Heart left ventricle (tissue), 16 donors: ENCODE measurements at places on chromosomes 6 and 20. TPM values are rescaled to one million over a fixed set of nuclear protein-coding genes. Genes with fewer than 3 reads are reported as not detected.
A peak's percentile ranks its signal among the peaks of the same experiment; 100 is the strongest.

RSPO3 gene
- total RNA-seq: 0.31 TPM

TRIM40 gene
- not detected for total RNA-seq

TTPAL gene
- total RNA-seq: 3.4 TPM

DNA sequence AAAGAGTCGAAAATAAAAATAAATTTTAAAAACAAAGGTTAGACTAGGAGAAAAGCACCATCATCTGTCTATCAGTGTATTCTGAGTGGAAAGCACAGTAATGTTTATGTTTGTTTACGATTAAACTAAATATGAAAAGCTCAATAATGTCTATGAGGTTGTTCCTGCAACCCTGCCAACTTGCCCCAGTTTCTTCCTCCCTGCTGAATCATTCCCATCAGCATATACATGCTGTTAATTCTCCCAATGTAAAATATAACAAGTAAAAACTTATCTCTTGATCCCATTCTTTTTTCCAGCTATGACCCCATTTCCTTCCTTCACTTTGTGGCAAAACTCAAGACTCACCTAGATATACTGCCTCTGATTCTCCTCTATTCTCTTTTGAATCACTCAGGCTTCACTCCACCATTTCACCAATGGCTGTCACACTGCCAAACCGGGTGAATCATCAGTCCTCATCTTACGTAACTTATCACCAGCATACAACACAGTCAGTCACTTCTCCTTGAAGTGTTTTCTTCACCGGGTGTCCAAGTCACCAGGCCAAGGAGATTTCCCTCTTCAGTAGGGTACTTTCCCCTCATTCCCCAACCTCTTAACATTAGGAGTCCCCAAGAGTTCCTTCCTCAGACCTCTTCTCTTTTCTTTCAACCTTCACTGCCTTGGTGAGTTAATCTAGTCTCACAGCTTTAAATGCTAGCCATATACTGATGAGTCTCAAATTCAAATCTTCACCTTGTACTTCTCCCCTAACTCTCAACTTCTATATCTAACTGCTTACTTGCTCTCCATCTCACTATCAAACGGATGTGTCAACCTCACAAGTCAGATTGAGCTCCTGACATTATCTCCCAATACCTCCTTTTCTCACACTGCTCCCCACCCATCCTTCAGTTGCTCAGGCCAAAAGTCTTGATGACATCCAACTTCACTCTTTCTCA, 6.2 kb downstream of the TMEM242 start:
- DNase-seq: peak; percentile 65
- peak overlapping the region; percentile 78 for H3K27ac ChIP-seq
- no peaks in the 10 kb centered on the region for H3K27me3 ChIP-seq
- no peak overlapping the region for H3K4me3 ChIP-seq
- H3K4me1 ChIP-seq: peaks cover 18% of the 10 kb centered on the region

GRCh38 chr6:71103130-71103529, 146.3 kb upstream of the B3GAT2 start:
- H3K27ac ChIP-seq: no peak overlapping the region
- peaks cover 16% of the 10 kb centered on the region for H3K4me1 ChIP-seq
- H3K27me3 ChIP-seq: no peaks in the 10 kb centered on the region
- no peak overlapping the region for H3K4me3 ChIP-seq
- no peak for DNase-seq

DNA sequence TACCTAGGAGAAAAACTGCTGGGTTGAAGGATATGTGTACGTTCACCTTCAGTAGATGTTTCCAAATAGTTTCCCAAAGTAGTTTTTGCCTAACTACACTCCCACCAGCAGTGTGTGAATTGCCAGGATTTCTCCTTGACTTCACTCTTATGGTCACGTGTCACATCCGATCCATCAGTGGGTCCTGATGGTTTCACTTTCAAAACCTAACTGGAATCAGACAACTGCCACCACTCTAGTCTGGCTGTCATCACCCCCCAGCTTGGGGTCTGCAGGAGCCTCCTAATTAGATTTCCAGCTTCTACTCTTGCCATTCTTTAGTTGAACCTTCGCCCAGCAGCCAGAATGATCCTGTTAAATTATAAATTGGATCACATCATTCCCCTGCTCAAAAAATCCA, 8.5 kb upstream of the SLC12A5 start:
- H3K4me1 ChIP-seq: no peaks in the 10 kb centered on the region
- DNase-seq: no peak

- no peaks in the 10 kb centered on the region for H3K36me3 ChIP-seq
- H3K4me1 ChIP-seq: no peaks in the 10 kb centered on the region
- no peak overlapping the region for H3K27ac ChIP-seq
Observed at GRCh38 chr20:52985687-52986086, 13.5 kb downstream of the TSHZ2 start.

GRCh38 chr6:11911538-11911937, 100.6 kb upstream of the HIVEP1 start:
- H3K36me3 ChIP-seq: no peaks in the 10 kb centered on the region
- H3K4me1 ChIP-seq: no peaks in the 10 kb centered on the region
- DNase-seq: no peak
- no peaks in the 10 kb centered on the region for H3K27me3 ChIP-seq
- H3K27ac ChIP-seq: no peak overlapping the region

GRCh38 chr6:151422981-151423380, 28.9 kb downstream of the RMND1 start:
- no peak for DNase-seq
- H3K36me3 ChIP-seq: no peaks in the 10 kb centered on the region
- no peaks in the 10 kb centered on the region for H3K4me1 ChIP-seq
- no peaks in the 10 kb centered on the region for H3K27me3 ChIP-seq
